ENCODE measurements at places on chromosomes 4 and X.

GRCh38 chr4:2837904-2838496 lies 5.6 kb upstream of the ADD1 start:
- DNase-seq, result peak; percentile 65

GRCh38 chr4:28391877-28392276 lies 1531.2 kb downstream of the STIM2 start:
- no peak for DNase-seq

GRCh38 chr4:39023059-39023458 lies 9.2 kb downstream of the TMEM156 start:
- no peak for DNase-seq

DNA sequence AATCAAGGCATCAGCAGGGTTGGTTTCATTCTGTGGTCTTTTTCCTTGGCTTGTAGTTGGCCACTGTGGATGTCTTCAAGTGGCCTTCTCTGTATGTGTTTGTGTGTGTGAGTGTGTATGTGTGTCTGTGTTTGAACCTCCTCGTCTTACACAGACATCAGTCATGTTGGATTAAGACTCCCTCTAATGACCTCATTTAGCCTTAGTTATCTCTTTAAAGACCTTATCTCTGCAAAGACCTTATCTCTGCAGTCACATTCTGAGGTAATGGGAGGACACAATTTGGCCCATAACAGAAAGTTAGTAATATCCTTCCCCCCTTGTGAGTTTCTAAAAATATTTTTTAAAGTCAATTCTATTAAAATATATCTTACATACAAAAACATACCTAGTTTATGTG lies 126.7 kb downstream of the EMCN start:
- DNase-seq, result no peak

- no peak for DNase-seq
Measured at GRCh38 chr4:169068423-169068822, 58.4 kb upstream of the CBR4 start.

DNA sequence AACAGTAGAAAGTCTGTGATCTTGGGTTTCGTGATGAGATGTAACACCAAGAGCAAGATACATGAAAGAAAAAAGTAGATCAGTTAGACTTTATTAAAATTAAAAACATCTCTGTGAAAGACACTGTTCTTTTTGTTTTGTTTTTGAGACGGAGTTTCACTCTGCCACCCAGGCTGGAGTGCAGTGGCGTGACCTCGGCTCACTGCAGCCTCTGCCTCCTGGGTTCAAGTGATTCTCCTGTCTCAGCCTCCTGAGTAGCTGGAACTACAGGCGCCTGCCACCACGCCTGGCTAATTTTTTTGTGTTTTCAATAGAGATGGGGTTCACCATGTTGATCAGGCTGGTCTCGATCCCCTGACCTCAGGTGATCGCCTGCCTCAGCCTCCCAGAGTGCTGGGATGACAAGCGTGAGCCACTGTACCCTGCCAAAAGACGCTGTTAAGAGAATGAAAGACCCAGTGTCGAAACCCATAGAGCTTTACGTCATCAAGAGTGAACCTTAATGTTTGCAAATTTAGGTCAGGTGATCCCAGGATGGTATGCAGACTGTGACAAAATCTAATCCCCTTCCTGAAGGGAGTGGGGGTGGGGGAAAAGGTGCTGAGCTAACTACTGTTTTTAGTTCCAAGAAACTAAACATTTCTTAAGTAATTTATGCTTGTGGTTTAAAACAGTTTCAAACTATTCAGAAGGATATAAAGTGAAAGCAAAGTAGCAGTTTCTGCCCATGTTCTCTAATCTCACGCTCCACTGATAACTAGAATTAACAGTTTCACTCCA lies 8.0 kb downstream of the OFD1 start:
- peak; percentile 24 for DNase-seq

- no peak for DNase-seq
Measured at GRCh38 chr4:124203613-124204238, 508.8 kb downstream of the ANKRD50 start.

DNA sequence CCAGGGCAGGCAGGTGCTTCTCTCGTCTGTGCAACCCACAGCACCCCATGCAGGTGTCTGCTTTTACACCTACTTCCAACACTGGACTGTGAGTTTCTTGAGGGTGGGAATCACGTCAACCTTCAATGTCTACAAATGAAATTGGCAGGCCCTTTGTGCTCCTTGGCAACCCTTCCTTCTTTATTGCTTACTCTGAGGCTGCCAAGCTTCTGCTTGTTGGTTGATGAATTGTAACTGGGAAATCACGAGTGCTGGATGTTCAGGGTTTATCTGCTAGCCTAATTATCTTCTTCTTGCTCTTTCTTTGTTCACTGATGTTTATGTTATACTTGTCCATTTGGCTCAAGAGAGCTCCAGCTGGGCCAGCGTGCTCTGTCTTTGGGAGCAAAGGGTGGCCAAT lies 2.5 kb upstream of the DGAT2L6 start:
- no peak for DNase-seq

- DNase-seq, result no peak
Measured at GRCh38 chrX:16187024-16187760, 19.9 kb downstream of the MAGEB17 start.

GRCh38 chr4:3112201-3112600 lies 37.7 kb downstream of the HTT start:
- no peak for DNase-seq

- no peak for DNase-seq
Measured at GRCh38 chr4:81631958-81632441, 160.3 kb upstream of the RASGEF1B start.

- no peak for DNase-seq
Measured at GRCh38 chr4:55291227-55291640, 54.8 kb upstream of the SRD5A3 start.

DNA sequence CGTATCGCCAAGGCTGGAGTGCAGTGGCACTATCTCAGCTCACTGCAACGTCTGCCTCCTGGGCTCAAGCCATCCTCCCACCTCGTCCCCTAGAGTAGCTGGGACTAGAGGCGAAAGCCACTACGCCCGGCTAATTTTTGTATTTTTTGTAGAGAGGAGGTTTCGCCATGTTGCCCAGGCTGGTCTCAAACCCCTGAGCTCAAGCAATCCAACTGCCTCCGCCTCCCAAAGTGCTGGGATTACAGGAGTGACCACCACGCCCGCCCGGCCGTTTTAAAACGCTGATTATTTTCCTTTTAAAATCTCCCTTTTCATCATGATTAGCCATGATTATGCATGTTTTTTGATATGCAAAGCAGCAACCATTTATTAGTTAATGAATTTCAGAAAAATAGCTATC lies 2.2 kb downstream of the N4BP2 start:
- DNase-seq, result no peak

GRCh38 chr4:180120068-180120467 lies 2123.1 kb upstream of the TENM3 start:
- no peak for DNase-seq

DNA sequence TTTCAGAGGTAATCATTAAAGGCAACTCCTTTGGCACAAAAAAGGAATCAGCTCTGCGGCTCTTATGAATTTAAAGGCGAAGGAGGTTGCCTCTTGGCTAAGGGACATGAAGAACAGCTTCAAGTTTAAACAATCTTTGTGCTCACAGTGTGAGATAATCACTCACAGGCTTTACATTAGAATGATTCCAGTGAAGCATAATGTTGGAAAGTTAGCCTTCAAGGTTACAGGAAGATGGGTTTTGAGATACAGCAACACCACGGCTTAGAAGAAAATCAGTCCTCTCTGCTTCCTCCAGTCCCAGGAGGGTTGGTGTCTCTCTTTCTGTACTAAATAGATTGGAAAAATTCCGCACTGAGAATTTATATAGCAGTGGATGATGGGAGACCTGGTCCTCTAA lies 11.6 kb upstream of the SCD5 start:
- DNase-seq, result no peak

GRCh38 chr4:135267148-135267865 lies 1065.7 kb upstream of the PABPC4L start:
- no peak for DNase-seq

DNA sequence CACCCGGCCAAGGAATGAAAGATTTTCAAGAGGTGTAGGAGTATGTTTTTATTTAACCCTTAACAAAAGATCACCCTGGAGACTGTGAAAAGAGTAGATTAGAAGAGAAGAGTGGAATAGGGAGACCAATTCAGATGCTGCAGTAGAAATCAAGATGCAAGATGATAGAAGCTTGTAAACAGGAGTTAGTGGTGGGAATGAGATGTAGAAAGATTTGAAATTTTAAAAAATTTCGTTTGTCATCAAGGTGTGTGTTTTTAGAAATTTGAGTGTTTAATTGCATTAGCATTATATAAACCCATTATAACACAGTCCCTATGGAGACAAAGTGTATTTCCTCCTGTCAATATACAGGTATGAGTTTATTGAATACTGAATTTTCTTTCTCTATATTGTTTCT lies 42.1 kb upstream of the IL1RAPL2 start:
- no peak for DNase-seq

DNA sequence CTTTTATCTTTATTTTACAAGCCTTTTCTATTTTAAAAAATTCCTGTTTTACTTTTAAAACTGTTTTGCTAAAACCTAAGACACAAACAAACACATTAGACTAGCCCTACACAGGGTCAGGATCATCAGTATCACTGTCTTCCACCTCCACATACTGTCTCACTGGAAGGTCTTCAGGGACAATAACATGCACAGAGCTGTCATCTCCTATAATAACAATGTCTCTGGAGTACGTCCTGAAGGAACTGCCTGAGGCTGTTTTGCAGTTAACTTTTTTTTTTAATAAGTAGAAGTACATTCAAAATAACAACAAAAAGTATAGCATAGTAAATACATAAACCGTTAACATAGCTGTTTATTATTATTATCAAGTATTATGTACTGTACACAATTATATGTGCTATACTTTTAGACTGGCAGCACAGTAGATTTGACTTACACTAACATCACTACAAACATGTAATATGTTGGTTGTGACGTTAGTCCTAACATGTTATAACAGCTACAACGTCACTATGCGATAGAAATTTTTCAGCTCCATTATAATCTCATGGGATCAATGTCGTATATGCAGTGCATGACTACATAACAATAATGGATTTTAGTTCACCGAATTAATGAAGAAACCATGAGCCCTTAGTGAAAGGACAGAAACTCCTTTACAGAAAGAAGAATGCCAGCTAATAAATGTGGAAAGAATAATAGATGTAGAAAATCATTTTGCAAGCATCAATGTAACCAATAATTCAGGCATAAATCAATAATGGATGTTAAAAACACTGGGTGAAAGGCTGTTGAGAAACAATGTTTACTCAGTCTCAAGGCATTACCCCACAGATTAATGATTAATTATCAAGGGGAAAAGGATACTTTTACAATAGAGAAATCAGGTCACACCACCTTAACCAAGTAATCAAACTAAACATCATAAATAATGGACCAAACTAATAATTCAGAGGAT lies 49.2 kb downstream of the FBXW7 start:
- no peak for DNase-seq

- no peak for DNase-seq
Measured at GRCh38 chr4:82775243-82775642, 23.4 kb downstream of the SCD5 start.

Data from activated naive CD8-positive, alpha-beta T cell treated with anti-CD3 and anti-CD28 coated beads for 36 hours (primary cell).